Posterior cingulate gyrus (tissue), 11 donors: ENCODE measurements at places on chromosomes 12 and 14.

GRCh38 chr14:34180869-34181268 is 230.0 kb upstream of the EGLN3 start:
- no peak for DNase-seq

DNA sequence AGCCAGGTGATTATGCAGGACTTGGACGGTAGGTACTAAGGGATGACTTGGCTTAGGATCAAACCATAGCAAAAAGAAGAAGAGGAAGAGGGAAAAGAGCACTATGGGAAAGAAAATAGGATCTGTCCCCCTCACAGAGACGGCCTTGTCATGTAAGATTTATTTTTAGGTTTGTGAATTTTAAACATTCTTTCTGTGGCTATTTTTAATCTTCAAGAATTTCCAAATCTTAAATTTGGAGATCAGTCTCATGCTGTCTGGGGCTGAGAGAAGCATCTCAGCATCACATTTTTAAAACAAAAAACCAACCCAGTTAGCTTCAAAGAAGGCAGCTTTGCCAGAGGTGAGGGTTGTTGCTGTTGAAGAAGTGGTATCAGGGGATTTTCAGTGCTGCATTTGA is 52.6 kb upstream of the STRN3 start:
- no peak for DNase-seq

- DNase-seq: no peak
Observed at GRCh38 chr12:50828121-50828520, 14.6 kb upstream of the TMPRSS12 start.

- DNase-seq: no peak
Observed at GRCh38 chr12:100359248-100359647, 2.4 kb downstream of the SLC17A8 start.

- DNase-seq: no peak
Observed at GRCh38 chr12:32548691-32549281, 130.3 kb upstream of the DNM1L start.

DNA sequence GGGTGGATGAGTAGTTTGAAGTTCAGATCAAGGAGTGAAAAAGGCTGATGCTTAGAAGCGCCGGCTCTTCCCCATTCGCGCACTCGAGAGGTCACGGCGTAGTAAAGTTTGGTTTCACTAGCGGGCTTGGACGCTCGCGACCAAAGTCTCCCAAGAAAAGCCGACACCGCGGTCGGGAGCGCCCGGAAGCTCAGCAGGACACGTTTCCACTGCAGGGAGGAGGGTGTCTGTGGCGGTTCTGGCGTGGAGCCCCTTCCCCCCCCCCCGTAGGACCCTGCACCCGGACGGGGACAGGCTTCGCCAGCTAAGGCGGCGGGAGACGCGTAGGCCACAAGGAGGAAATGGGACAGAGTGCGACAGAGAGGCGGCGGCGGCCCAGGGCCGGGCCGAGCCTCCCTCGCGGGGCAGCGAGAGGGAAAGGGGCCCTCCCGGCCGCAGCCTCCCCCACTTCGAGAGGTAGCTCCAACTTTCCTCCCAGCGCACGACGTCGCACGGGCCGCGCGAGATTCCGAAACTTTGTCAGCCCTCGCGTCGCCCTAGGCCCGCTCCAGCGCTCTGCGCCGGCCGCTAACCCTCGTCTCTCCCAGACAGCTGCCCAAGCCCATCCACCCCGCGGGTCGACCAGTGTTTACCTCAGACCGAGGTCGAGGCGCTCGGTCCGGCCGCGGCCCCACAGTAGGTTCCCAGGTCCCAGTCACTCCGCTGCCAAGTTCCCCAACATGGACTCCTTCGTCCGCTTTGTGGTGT is 480 bp downstream of the SCAF11 start:
- peak; percentile 43 for DNase-seq

DNA sequence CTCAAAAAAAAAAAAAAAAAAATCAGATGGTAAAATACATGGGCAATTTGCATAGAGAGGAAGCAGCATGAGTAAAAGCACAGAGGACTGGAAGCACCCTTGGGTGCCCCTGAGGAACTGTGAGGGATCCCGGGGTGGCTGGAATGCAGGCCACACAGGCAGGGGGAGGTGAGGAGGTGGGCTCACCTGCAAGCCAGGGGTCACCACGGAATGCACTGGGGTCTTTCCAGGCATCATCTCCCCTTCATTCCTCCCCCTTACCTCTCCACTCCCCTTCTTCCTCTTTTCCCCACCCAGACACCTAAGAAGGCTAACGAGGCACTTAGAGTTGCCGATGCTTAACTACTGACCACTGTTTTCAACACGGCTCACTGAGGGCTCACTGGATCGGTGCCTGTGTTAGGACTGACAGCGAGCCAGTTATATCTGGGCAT is 14.4 kb upstream of the HIP1R start:
- no peak for DNase-seq

DNA sequence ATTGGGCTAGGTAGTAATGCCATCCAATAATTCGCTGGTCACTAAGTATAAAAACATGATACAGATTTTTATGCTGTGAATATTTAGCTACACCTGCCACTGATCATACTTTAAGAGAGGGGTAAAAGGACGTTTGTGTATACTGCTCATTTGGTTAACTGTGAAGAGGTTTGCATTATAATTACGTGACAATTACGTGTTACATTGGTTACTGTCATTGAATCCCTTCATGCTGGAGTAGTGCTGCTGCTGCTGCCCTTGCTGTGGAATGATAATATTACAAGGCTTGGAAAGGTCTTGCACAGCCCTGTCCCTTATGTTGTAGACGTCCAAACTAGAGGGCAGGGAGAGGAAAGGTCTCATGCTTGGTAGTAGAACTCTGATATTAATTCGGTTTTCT is 312.2 kb upstream of the ATP2B1 start:
- no peak for DNase-seq

DNA sequence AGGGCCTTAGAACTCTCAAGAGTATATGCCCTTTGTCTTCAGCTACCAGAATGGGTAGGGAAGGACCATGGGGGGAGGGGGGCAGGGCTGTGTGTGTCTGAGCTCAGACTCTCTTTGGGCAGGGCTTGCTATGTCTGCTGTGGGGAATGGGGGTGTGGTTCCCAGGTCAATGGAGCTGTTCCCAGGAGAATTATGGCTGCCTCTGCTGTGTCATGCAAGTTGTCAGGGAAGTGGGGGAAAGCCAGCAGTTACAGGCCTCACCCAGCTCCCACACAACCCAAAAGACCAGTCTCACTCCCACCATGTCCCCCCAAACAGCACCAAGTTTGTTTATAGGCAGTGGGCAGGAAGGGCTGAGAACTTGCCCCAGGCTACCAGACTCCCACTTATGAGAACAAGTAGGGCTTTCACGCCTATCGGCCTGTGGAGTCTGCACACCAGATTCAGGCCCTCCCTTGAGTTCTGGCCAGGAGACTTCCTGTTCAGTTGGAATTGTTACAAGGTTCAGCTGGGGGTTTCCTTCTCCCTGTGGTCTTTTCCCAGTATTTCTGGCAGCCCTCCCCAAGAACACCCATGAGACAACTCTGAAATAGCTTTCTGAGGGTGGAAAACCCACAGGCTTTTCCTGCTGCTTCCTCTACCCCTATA is 6.1 kb upstream of the SERPINA11 start:
- DNase-seq: no peak

GRCh38 chr12:47277972-47278448 is 198.3 kb upstream of the AMIGO2 start:
- no peak for DNase-seq

GRCh38 chr12:8987163-8987562 is 2.2 kb upstream of the KLRG1 start:
- DNase-seq: no peak

DNA sequence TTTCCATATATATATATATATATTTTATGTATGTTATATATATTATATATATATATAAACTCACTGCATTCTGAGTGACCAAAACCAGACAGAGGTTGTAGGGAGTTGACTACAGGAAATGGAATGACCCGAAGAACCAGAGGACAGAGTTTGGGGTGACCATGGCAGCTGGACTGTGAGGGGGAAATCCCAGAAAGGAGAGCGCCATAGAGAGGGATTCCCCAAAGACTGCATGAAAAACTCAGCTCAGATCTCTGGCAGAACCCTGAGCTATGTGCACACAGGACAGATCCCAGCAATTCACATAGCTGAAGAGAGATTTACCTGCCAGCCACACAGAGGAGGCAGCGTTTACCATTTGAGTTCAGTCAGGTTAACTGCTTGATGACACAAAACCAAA is 19.7 kb upstream of the INF2 start:
- DNase-seq: no peak

DNA sequence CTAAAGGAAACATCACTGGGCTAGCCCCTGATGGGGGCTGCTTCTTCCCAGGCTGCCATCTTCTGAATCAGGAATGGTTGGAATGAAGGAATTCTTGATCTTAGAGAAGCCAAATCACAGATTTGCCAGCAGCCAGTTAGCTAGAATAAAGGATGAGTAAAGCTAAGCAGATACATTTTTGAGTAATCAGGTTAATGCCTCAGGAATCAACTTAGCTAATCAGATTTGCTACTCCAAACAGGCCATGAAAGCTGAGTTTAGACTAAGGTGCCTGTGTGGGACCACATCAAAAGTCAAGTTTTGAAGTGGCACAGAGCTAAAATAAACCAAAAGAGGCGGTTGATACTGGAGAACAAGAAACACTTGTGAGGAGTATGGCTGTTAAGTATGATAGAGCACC is 28.8 kb upstream of the LMO3 start:
- DNase-seq: no peak

GRCh38 chr14:90504643-90505042 is 107.8 kb downstream of the CALM1 start:
- DNase-seq: no peak

- DNase-seq: no peak
Observed at GRCh38 chr12:88924162-88924561, 343.9 kb upstream of the KITLG start.

DNA sequence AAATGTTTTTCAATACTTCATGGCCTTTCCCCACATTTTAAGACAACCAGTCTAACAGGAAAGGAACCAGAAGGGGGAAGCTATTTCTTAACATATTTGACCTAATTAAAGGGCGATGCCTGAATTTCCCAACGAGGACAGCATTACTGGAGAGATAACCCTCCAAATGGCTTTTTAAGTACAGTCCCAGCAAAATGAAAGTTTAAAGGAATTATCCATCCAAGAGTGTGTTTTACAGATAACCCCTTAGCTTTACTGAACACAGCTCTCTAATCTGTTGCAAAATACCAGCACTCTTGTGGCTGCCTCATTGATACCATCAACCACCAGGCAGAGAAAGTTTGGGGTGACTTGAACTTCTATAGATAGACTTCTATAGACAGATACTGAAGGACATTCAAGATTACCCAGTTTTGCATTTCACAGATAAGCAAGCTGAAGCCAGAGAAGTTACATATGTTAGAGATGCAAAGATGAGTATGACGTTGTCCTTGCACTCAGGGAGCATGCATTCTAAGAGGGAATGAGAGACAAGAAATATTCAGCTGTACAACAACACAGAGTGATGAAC is 41.3 kb upstream of the DUSP6 start:
- DNase-seq: no peak

GRCh38 chr14:68556253-68556652 is 236.6 kb downstream of the ZFP36L1 start:
- no peak for DNase-seq

- DNase-seq: no peak
Observed at GRCh38 chr14:72333357-72333756, 401.1 kb downstream of the RGS6 start.

DNA sequence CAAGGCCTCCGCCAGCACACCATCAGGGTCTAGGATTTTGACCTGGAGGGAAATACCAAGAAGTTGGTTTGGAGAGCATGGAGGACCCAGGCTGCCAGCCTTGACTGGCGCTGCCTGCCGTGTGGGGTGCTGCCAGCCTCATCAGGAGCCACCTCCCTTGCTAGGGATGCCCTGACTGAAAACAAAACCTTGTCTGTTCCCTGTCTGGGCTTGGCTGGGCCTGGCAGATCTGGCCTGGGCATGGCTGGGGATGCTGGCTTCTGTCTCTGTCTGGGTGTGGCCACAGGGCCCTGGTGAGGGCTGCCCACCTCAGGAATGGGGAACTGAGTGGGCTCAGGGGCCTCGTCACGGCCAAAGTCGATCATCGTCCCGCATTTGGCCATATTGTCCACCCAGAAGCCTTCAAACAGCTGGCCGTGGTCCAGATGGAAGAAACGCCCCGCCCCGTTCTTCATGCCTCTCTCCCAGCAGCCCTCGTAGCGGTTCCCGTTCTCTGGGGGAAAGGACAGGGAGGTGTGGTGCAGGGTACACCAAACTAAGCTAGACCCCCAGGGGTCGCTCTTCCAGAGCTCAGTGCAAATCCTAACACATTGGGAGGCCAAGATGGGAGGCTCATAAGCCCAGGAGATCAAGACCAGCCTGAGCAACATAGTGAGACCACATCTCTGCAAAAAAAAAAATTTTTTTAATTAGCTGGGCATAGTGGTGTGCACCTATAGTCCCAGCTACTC is 16.5 kb downstream of the MORN3 start:
- no peak for DNase-seq

GRCh38 chr14:56002876-56003625 is 115.2 kb upstream of the PELI2 start:
- no peak for DNase-seq

DNA sequence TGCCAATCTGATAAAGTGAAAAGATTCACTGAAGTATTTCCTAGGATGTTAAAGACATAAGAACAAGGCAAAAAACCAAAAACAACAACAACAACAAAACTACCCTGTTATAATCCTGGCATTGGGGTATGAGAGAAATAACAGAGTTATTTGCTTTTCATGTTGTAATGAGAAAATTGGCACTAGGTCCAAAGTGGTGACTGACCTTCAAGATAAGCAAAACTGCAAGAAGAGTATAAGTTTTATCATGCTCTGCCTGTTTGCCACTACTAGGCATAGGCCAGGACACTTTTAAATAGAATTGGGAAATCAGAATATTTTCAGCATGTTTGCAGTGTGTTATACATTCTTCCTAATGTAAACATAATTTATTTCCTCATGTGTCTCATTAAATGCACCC is 140.1 kb upstream of the CPM start:
- DNase-seq: no peak

DNA sequence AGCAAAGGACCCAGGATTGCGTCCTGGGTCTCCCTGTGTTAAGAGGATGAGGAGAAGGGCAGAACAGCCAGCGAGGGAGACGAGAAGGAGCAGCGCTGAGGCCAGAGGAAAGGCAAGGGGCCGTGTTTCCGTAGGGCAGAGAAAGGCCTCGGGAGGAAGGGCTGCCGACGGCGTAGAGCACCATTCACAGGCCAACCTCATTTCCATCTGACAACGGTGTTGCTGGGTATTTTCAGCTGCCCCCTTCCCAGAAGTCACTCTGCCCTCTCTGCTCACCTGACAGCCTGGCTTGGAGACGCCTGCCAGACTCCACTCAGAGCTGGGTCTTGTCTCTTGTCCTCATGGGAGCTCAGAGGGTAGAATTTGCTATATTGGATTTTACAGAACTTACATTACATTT is 51.4 kb downstream of the GPR68 start:
- DNase-seq: no peak

- DNase-seq: no peak
Observed at GRCh38 chr12:121048442-121048841, 9.4 kb upstream of the OASL start.

- DNase-seq: no peak
Observed at GRCh38 chr12:92030618-92031017, 115.0 kb downstream of the BTG1 start.

DNA sequence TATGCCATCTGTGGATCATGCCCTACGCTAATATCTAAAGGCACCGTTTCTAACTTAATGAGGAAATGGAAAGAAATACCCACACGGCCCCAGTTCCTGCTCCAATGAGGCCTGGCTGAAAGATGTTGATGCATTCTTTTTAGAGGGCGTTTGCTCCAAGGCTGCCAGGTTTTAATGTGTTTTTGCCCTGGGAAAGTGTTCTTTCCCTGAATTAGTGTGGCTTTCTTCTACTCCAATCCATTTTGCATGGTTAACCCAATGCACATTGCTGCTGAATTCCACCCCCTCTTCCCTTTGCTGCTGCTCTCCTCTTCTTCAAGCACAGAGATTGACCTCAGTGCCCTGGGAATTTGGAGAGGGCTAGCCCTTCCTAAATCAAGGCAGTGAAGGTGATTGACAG is 1.1 kb downstream of the MYF5 start:
- no peak for DNase-seq
